ENCODE measurements at places on chromosomes 2 and 18. TPM values are rescaled to one million over a fixed set of nuclear protein-coding genes. Genes with fewer than 3 reads are reported as not detected.

The NCK2 gene
- total RNA-seq: 51.1 TPM

The IL37 gene
- not detected for total RNA-seq

The DSG1 gene
- total RNA-seq: not detected

The SPATA3 gene
- not detected for total RNA-seq

The TXNL1 gene
- 76.3 TPM for total RNA-seq

The CYS1 gene
- total RNA-seq: 1.2 TPM

The CDH19 gene
- not detected for total RNA-seq

The IL1A gene
- under 0.01 TPM for total RNA-seq

The TMEM17 gene
- total RNA-seq: 0.51 TPM

The HTR2B gene
- total RNA-seq: 4.4 TPM

The SMIM21 gene
- total RNA-seq: not detected

The BMP10 gene
- total RNA-seq: not detected

The ARHGAP28 gene
- total RNA-seq: 4.3 TPM

The RGPD4 gene
- total RNA-seq: not detected

The SPDYA gene
- 0.56 TPM for total RNA-seq

The CD8A gene
- total RNA-seq: 0.05 TPM

The ALK gene
- not detected for total RNA-seq

The TNFAIP6 gene
- not detected for total RNA-seq

The TM4SF20 gene
- total RNA-seq: not detected

The CCDC74A gene
- total RNA-seq: 2.2 TPM

The MC5R gene
- total RNA-seq: not detected

The IL36B gene
- total RNA-seq: not detected

The POMC gene
- 2.8 TPM for total RNA-seq

The HNMT gene
- 1.4 TPM for total RNA-seq

The WNT6 gene
- total RNA-seq: not detected

The SOWAHC gene
- 11.1 TPM for total RNA-seq

The CHRNG gene
- not detected for total RNA-seq

The EFEMP1 gene
- total RNA-seq: 12,229 TPM

The MEP1B gene
- not detected for total RNA-seq

The KCNS3 gene
- 1.5 TPM for total RNA-seq

The HOXD12 gene
- total RNA-seq: not detected

The COL3A1 gene
- total RNA-seq: 10.9 TPM

The NRP2 gene
- 165 TPM for total RNA-seq

The HOXD9 gene
- total RNA-seq: 24.5 TPM

The CCT4 gene
- total RNA-seq: 160 TPM

The UBR3 gene
- 72.8 TPM for total RNA-seq

The SPATS2L gene
- total RNA-seq: 54.0 TPM

The GPR39 gene
- total RNA-seq: under 0.01 TPM

The NPC1 gene
- total RNA-seq: 36.4 TPM

The TBR1 gene
- total RNA-seq: not detected

The RNF125 gene
- total RNA-seq: 4.3 TPM

The GCG gene
- total RNA-seq: not detected

The LYPD6B gene
- total RNA-seq: not detected

The DOK6 gene
- 1.0 TPM for total RNA-seq

The CNTNAP5 gene
- total RNA-seq: not detected

The QPCT gene
- 4.0 TPM for total RNA-seq

The GRB14 gene
- total RNA-seq: 2.3 TPM

The PLCD4 gene
- 4.7 TPM for total RNA-seq

The SULT1C2 gene
- 0.05 TPM for total RNA-seq

The STEAP3 gene
- total RNA-seq: 3.9 TPM

The APCDD1 gene
- 0.34 TPM for total RNA-seq

The TMEM178A gene
- total RNA-seq: not detected

The ACADL gene
- 0.19 TPM for total RNA-seq
